ENCODE measurements at places on chromosomes 3 and 15.

GRCh38 chr15:29676961-29677402 is 145.3 kb downstream of the TJP1 start:
- no peak for DNase-seq

- DNase-seq = no peak
These were observed 264.5 kb upstream of the RASGRP1 start for GRCh38 chr15:38829086-38829485.

GRCh38 chr15:67611370-67612369 is 69.2 kb downstream of the MAP2K5 start:
- no peak for DNase-seq

GRCh38 chr3:197027896-197028727 is 1.5 kb downstream of the MELTF start:
- DNase-seq = no peak

DNA sequence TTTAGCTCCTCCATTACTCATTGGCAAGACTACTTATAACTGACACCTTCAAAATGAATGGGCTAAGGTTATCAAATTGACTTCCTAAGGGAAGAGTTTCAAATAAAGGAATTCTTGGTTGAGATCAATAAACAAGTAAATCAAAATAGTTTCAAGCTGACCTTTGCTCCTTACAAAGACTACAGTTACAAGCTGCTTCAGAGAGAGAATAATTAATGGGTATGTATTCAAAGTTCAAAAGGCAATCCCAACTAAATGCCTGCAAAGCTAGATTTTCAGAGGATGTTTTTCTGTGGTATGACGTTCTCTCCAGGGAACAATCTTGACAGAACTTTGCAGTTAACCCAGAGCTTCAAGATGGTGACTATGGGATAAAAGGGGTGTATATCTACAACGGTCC is 153.7 kb downstream of the SUCLG2 start:
- DNase-seq = no peak

DNA sequence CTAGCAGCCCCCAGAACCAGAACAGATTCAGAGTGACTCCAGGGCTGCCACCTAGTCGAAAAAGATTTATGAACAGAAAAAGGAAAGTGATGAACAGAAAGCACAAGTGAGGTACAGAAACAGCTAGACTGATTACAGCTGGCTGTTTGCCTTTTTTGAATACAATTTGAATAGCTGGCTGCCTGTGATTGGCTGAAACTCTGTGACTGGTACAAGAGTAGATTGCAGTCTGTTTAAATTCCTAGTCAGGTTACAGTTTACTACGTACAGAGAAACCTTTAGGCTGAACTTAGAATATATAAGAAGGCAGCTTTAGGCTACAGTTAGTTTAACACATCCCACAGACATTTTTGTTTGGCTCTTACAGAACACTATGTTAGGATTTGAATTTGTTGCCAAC is 10.0 kb downstream of the CCDC13 start:
- DNase-seq = no peak

- no peak for DNase-seq
These were observed 15.2 kb downstream of the SSUH2 start for GRCh38 chr3:8629151-8630021.

DNA sequence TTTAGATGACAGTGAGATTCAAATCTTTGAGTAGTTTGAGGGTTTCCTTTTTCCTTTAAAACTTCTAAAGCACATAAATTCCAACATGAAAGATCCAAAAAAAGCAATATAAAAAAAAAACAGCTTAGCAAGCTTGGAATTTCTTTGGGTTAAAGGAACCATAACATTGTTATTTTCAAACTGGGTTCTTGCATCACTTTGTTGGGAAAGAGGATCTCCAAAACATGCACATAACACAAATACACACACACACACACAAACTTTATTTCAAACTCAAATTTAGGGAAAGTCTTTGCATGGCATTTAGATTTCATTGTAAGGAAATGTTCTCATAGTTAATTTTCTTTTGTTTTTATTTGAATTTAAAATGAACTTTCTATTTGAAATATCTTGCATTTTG is 79.2 kb upstream of the COL8A1 start:
- no peak for DNase-seq

DNA sequence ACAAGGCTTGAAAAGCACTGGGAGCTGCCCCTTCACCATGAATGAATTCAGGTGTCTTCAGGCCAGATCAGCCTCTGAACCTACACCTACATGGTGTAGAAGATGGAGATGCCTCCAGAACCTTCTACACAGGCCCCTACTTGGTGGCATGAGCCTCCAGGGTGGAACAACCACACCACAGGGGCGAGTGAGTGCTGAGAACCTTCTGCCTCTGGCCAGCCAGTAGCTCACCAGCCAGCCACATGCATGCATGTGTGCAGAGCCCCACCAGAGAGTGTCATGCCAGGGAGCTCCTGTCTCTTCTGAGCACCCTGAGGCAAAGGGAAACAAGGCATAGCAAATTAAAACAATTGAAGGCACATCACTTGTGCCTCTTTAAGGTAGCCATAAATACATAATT is 161.8 kb upstream of the TOPAZ1 start:
- no peak for DNase-seq

DNA sequence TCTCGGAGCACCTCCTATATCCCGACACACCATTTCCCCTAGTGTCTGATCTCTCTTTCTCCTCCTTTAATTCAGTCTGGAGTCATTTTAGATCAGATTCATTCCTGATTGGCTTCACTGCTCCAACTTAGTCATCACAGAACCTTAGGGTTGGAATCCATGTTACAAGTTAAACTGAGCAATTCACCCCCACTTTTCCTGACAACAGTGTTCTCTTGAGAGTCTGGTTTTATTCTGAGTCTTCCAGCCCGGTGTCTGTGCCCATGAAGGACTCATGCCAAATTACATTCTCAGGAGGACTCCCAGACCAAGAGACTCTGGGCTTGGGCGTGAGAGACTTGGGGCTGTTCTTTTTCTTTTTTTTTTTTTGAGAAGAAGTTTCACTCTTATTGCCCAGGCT is 57.5 kb downstream of the LPP start:
- DNase-seq = no peak

GRCh38 chr3:159502986-159503385 is 485.6 kb upstream of the IL12A start:
- DNase-seq = no peak

GRCh38 chr3:179771797-179772196 is 119.0 kb downstream of the USP13 start:
- DNase-seq = no peak

GRCh38 chr15:86915811-86916331 is 836.2 kb downstream of the AGBL1 start:
- DNase-seq = peak; percentile 13

DNA sequence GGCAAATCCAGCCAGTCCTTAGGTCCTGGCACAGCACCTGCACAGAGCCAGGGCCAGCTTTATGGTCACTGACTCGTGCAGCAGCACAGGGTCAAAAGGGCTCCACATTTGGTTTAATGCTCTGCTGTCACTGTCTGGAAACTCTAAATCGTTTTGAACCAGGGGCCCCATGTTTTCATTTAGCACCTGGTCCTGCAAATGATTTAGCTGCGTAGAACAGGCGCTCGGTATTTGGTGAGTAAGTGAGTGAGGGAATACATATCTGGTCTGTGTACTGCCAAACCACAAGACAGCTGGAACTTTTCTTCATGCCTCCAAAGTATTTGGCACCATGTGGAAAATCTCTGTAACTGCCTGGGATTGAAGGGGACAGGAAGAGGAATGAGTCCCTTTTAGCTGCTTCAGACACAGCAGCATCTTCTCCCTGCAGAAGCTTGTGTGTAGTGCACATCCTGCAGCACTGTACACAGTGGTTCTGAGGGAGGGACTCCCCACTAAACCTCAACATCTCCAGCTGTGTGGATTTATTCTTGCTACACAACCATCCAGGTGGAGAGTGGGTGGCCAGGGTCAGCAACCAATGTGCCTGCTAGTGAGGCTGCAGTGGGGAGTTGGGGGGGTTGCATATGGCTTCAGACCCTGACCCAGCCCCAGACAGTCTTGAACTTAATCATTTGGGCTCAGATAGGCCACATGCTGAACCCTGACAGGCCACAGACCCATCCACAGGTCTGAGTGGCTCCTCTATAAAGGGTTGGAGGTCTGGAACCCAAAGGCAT is 1.1 kb downstream of the SH2D7 start:
- DNase-seq = peak; percentile 85

GRCh38 chr3:32104492-32104891 is 1.9 kb upstream of the GPD1L start:
- no peak for DNase-seq

GRCh38 chr3:149145356-149145755 is 15.9 kb downstream of the HPS3 start:
- no peak for DNase-seq

GRCh38 chr3:20043396-20043795 is 3.1 kb downstream of the KAT2B start:
- no peak for DNase-seq

GRCh38 chr15:85607141-85607806 is 187.5 kb downstream of the KLHL25 start:
- no peak for DNase-seq

DNA sequence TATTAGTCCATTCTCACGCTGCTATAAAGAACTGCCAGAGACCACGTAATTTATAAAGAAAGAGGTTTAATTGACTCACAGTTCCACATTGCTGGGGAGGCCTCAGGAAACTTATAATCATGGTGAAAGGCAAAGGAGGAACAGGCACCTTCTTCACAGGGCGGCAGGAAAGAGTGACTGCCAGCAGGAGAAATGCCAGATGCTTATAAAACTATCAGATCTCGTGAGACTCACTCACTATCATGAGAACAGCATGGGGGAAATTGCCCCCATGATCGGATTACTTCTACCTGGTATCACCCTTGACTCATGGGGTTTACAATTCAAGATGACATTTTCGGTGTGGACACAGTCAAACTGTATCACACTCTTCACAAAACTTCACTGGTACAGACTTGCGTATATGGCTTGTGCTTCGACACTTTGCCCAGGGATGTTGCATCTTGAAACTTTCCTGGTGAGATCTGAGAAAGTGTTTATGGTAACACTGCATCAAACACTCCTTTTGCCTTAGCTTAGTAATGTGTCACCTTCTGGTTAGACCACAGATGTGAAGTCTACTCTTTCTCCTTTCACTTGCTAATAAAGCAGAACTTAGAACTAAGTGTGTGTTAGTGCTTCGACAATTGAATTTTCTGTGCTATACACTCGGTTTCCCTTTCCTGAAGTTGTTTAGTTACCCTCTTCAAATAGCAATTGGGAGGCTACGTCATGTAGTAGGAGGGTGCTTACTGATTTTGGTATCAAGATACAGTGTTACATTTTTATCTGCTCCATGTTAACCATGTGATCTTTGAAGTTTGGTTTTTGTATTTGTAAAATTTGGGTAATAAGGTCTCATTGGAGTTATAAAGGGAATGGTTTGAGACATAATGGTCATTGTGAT is 185.7 kb downstream of the LPP start:
- no peak for DNase-seq

DNA sequence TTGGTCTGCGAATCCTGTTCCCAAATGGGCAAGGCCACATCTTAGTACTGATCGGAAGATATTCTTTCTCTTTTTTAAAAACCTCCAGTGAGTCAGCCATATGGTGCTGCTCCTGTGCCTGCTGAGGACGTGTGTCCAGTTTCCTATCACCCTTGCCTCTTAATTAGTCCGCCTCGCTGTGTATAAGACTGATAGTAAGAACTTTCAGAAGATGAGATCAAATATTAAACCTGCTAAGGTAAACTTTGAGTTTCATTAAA is 612 bp downstream of the UBA5 start:
- no peak for DNase-seq

GRCh38 chr3:76324101-76324500 is 538.8 kb upstream of the ZNF717 start:
- DNase-seq = no peak

GRCh38 chr3:160564258-160564911 is 986 bp downstream of the KPNA4 start:
- DNase-seq = no peak

GRCh38 chr15:96107916-96108315 is 222.6 kb upstream of the NR2F2 start:
- DNase-seq = peak; percentile 75

- no peak for DNase-seq
These were observed 34.3 kb downstream of the PRR23E start for GRCh38 chr3:127226946-127227842.

- no peak for DNase-seq
These were observed 5.8 kb downstream of the CCR9 start for GRCh38 chr3:45892161-45892560.

GRCh38 chr3:104519068-104519467 is 847.6 kb upstream of the ALCAM start:
- DNase-seq = no peak

GRCh38 chr3:21892104-21892503 is 141.1 kb upstream of the ZNF385D start:
- no peak for DNase-seq

DNA sequence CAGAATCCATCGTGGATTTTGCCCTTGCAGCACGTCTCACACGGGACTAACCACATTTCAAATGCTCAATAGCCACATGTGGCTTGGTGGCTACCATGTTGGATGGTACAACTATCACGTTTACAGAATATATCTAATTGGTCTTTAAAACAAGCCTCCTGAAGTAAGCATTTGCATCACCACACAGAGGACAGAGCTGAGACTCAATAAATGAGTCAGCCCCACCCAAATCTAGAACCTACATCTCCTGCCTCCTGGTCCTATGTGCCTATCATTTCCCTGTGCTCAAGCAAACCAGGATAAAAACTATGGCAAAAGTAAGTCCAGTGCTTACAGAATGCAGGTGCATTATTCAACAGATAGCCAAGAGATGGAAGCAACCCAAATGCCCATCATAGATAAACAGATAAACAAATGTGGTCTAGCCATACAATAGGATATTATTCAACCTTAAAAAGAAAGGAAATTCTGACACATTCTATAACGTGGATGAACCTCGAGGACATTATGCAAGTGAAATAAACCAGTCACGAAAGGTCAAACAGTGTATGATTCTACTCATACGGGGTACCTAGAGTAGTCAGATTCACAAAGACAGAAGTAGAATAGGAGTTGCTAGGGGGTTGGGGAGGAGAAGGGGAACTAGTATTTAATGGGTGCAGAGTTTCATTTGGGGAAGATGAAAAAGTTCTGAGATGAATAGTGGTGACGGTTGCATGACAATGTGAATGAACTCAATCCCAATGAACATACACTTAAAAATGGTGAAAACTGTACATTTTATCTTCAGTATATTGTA is 43.9 kb downstream of the SRGAP3 start:
- DNase-seq = no peak

DNA sequence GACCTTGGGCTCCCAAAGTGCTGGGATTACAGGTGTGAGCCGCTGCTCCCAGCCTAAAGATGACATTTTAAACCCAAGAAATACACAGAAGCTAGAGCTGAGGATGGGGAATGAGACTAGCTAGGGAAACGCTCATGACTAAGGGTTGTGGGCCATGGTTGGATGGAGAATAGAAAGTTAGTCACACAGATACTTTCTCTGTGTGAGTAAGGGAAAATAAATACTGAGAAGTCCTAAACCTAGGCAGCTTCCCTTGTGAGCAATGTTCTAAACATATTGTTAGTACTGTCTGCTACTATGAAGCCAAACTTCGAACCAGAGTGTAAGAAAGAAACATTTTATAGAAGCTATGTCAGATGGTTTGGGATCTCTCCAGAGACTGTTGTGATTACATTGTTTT is 304.8 kb upstream of the STAC start:
- DNase-seq = no peak

- no peak for DNase-seq
These were observed 423.1 kb downstream of the PLCL2 start for GRCh38 chr3:17307887-17308286.

Data from fibroblast of skin of left biceps (primary cell).